ENCODE measurements at places on chromosomes 1 and 21.
A peak's percentile ranks its signal among the peaks of the same experiment; 100 is the strongest.

- no peak for DNase-seq
These were observed 350.0 kb downstream of the PRDM2 start for GRCh38 chr1:14049965-14050364.

DNA sequence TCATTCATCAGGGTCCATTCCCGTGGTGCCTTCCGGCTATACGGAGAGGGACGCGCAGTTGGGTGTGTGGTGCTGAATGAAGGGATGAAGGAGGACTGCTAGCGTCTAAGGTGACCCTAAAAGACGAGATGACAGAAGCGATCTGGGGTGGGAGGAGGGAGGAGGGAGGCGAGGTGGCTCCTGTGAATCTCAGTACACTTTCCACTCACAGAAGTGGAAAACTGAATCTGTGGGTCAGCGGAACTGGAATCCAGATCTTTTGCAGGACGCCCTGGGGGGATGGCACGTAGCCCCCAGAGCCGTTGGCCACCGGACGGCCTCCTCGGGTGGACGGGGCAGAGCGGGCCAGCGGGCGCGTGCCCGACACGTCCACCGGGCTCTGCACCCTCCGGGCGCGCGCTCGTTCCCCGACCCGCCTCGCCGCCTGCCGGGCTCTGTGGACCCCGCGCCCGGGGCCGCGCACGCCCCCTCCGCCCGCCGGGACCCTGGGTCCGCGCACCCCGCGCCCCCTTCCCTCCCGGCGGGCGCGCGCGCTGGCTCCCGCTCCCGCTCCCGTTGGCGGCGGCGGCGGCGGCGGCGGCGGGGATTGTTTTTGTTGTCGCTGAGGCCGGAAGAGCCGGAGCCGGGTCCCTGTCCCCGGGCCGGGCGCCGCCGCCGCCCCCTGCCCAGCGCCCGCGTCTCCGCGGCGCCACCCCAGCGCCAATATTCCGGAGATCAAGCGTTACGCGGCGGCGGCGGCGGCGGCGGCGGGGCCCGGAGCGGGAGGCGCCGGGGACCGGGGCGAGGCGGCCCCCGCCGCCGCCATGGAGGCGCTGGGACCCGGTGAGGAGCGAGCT lies at the start of gene AGO4:
Gene AGO4, plus strand, starts transcription at position 403 of the 836 bp plus-strand sequence. Its CDS starts 401 bp downstream, at position 804.
- no peak for DNase-seq

- no peak for DNase-seq
These were observed 7.9 kb downstream of the ACOT7 start for GRCh38 chr1:6385488-6386191.

DNA sequence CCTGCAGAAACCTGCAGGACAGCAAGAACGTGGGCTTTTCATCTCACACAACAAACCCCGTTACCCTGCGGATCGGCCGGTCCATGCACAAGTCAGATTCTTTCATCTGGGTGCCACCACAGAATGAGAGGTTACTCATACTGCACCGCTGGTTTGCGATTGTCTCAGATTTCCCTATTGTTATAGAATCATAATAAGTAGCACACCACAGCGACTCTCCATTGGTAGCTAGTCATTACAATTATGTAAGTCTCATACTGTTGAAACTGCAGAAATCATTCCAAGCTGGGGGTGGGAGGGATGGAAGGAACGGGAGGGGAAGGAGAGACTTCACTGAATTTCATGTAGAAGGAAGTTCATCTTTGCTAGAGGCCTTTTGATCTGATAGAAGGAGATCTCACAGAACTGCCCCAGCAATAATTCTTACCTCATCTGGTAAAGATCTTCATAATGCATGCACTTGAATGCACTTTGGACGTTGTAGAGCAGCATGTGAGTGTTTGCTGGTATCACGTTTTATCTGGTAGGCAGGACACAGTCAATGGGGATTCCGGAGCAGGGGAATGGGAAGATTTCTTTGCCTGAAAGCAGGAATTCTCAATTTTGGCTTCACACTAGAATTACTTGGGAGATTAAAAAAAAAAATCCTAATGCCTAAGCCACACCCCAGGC lies 221.1 kb downstream of the KIF26B start:
- no peak for DNase-seq

DNA sequence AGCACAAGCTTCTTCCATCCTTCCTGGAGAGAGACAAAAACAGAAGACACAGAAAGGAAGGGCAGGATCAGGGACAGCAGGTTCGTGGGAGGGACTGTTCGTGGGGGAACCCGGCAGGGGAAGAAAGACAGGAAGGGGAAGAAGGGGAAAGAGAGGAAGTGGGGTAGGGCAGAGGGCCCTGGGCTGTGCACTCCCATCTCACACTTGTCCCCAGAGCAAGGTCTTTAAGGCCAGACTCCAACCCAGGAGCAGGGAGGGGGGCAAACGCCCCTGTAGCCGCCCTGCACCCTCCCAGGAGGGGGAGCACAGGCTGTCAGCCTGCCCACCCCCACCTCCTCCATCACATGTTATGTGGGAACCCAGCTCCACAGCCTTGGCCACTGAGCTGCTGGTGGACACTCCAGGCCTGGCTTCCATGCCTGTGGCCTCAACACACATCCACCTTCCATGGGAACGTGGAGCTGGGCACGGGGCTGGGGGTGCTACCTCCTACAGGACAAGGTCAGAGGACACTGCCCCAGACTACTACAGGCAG lies 9.3 kb downstream of the SLC19A1 start:
- no peak for DNase-seq

- no peak for DNase-seq
These were observed 25.1 kb upstream of the LSS start for GRCh38 chr21:46253610-46254124.

- no peak for DNase-seq
These were observed 8.3 kb downstream of the TENT5C start for GRCh38 chr1:117613969-117614729.

DNA sequence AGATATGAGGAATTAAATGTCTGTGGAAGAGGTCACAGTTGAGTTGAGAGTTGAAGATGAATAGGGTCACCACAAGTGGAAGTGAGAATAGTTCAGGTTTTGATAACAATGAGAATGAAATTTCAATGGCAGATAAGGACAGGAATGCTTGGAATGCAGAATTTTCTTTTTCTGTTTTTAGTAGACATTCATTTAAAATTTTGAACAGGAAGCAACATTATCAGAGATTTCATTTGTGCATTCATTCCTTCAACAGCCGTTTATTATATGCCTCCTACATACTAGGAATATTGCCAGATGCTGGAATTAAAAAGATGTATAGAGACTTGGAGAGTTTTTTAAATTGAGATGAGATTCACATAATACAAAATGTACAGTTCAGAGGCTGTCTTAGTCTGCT lies 126.8 kb downstream of the ITSN1 start:
- DNase-seq = no peak

GRCh38 chr21:31862078-31862477 lies 10.7 kb upstream of the HUNK start:
- DNase-seq = peak; percentile 56

DNA sequence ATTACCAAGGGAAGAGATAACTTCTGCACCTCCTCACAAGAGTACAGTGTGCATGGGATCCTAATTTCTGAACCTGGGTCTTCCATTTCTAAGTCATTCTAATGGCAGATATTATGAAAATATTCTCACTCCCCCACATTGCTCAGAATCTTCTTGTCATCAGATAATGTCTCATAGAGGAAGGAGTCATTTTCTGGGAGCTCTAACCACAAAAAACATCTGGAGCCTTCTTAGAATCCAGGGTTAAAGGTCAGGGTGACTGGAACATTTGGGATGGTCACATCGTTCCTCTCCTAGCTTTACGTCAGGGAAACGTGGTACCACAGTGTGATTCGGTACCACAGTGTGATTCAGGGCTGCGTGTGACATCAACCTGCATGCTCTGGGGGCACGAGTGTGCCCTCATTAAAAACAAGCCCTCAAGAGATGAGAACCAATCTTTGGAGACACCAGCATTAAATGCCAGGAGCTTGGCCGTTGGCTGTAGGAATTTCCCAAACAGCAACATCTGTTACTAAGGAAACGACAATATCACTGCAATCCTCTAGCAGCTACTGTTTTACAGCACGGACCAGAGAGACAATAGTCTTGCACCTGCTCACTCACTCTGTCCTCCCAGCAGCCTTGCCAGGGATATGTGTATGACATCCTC lies 179.1 kb downstream of the PSMG1 start:
- DNase-seq = no peak

- peak; percentile 6 for DNase-seq
These were observed 870 bp downstream of the STRIP1 start for GRCh38 chr1:110035236-110035752.

GRCh38 chr1:205188098-205188497 lies 23.4 kb downstream of the DSTYK start:
- no peak for DNase-seq

- DNase-seq = no peak
These were observed 42.8 kb downstream of the MYSM1 start for GRCh38 chr1:58657082-58657481.

DNA sequence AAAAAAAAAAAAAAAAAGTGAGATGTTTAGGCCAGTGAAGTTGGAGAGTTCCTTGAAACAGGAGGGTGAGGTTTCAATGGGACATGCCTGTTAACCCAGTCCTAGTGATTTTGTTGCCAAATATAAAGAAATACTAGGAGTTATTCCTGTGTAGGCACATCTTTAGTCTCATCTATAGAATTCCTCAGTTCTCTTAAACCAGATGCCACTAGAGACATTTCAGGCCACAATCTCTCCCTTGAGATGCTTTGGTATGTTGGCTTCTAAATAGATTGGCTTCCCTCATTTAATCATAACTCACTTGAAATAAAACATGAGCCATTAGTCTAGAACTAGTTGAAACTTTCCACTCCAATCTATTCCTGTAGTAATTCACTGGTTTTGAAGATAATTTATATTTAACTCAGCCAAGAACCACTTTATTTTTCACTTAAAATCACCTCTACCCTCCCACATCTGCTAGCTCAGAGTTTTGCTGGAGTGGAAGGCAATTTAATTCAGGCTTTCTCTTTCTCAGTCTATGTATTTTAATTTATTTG lies 29.8 kb downstream of the GPR137B start:
- DNase-seq = no peak

DNA sequence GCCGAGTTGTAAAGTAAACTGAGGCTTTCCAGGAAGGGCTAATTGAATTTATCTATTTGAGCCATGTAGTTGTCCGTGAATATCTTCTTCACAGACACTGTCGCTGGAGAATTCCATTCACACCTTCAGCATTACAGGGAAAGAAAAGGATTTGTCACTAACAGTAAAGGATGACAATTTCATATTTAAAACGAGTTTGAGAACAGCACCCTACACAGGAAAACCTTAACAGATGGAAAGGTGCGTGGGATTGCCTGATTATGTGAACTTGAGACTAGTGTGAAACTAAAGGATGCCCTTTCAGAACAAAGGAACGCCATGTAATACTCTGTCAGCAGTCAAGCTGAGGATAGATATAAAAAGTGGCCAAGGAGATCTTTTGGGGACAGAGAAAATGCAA lies 492.5 kb upstream of the ADGRL2 start:
- no peak for DNase-seq

DNA sequence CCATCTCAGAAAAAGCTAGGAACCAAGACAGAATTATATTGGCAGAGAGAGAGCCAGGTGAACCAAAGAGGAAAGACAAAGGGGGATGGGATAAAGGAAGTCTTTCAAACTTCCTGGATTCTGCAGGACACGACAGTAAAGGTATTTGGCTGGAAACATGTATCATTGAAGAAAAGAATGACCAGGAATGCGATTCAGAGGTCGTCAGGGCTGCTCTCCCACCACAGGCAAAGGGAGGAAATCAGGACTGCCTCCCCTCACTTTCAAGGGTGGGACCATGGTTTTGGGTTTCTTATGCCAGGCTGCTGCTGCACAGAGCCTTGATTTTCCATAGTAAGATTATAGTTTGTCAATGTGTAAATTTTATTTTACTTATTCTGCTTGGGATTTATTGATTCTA lies 848.8 kb downstream of the BRINP3 start:
- no peak for DNase-seq

GRCh38 chr1:204927673-204928641 lies 57.3 kb downstream of the NFASC start:
- no peak for DNase-seq

- DNase-seq = no peak
These were observed 181.6 kb downstream of the PTPRU start for GRCh38 chr1:29417971-29418370.

DNA sequence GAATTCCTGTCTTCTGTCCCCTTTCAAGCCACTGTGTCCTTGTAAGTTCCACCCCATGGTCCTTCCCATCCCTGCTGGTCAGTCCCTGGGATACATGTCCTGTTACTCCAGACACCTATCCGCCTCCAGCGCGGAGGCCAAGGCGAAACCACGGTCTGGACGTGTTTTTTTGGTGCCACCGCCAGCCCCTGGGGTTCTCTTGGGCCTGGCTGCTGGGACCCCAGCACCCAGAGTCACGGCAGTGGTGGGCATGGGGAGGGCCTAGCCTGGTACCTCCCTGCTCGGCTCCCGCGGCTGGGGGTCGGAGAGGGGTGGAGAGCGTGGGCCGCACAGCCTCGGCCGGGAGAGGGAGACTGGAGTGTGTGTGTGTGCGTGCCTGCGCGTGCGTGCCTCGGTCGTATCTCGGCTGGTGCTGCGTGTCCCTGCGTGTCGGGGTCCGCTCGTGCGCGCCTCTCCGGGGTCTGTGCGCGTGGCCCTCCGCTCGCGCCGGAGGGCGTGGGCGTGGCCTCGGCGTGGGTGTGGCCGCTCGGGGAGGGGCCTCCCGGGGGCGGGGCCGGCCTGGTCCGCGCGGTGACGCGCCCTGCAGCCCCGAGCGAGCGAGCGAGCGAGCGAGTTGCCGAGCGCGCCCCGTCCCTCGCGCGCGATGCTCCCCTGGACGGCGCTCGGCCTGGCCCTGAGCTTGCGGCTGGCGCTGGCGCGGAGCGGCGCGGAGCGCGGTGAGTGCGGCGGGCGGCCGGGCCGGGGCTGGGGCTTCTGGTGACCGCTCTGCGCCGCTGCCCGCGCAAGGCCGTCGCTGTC lies at the start of gene VWA1:
Gene VWA1, plus strand, starts transcription at position 585 of the 798 bp plus-strand sequence. Its CDS starts 59 bp downstream, at position 644.
- no peak for DNase-seq

DNA sequence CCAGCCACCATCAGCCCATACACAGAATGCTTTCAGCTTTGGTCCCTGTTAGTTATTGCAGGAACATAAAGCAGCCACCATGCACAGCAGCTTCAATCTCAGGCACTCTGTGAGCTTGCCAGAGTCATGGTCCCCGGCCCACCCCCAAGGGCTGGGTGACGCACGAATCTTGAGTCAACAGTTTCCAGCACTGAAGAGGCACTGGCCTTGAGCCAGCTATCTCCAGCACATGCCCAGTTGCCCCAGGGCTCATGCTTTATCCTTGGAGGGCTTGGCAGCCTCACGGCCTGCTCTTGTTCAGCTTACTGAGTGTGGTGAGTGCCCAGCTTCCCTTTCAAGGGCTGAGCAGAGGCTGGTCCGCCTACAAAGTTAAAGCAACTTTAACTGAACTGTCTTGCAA lies 200.7 kb upstream of the RAB4A start:
- DNase-seq = peak; percentile 45

- no peak for DNase-seq
These were observed 77.5 kb upstream of the KIF1B start for GRCh38 chr1:10132852-10133251.

DNA sequence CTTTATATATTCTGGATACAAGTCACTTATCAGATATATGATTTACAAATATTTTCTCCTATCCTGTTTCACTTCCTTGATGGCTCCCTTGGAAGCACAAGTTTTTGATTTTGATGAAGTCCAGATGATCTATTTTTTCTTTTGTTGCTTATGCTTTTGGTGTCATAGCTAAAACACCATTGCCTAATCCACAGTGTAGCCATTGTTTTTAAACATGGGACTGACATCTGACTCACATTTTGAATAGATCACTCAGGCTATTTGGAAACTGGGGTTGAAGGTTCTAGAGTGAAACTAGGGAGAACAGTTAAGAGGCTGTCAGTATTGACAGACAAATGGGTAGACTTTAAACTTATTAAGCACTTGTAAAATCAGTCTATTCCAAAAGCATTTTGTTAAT lies 16.6 kb downstream of the AK4 start:
- no peak for DNase-seq

All from NCI-H187 (cell line).